ENCODE measurements at places on chromosomes 3 and 15.

DNA sequence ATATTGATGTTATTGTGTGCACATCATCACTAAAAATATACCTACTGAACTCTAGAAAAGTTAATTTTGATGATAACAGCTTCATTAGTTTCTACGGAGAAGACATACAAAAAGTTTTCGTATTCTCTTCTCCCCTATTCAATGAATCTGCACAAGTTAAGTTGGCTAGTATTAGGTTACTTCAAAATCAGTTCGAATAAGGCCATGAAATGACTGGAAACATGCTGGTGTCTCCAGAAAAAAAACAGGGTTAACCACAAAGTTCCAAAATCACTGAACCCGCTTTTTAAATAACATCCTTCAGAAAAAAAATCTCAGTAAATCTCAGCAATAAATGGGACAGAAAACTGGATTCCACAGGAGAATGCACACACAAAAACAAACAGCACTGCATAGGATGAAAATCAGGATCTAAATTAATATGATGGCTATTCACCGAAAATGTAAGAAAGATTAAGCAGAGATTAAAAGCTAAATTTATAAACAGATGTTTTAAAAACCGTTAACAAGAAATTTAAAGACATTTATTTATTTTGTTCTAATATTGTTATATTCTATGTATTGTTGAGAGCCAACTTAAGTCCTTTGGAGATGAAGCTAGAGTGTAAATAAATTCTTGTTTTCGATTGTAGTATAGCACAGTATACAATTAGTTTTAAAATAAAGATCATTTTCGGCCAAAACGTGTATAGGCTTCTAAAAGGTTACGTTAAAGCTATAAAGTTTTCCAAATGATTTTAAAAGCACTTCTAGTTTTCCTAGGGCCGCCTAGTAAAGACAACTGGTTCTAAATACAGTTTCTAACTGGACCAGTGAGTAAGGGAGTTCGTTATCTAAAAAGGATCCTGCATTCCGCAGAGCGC, 1.0 kb downstream of the IGSF11 start:
- DNase-seq, result no peak

- no peak for DNase-seq
These were observed 3.2 kb upstream of the DHX30 start for GRCh38 chr3:47799733-47800132.

DNA sequence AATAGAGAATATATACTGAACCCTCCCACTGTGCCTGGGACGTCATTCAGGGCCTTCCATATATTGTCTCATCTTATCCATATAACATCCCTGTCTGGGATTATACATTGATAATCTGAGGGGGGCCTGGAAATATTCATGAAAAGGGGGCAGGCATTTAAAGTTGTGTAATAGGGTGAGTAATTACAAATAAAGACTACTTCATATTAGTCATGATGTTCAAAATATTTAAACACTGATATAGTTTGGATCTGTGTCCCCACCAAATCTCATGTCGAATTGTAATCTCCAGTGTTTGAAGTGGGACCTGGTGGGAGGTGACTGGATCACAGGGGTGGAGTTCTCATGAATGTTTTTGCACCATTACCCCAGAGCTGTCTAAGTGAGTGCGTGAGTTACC, 97.8 kb downstream of the AQP9 start:
- no peak for DNase-seq

GRCh38 chr15:91426412-91426811, 326.4 kb downstream of the SV2B start:
- no peak for DNase-seq
